PC-3 (cell line): ENCODE measurements at places on chromosomes 1 and 21. TPM values are rescaled to one million over a fixed set of nuclear protein-coding genes. Genes with fewer than 3 reads are reported as not detected.

GRCh38 chr1:13737398-13737797 is 37.4 kb downstream of the PRDM2 start:
- no peak for DNase-seq

GRCh38 chr1:60963167-60963940 is 119.0 kb upstream of the NFIA start:
- no peak for DNase-seq

Gene OR2T11
- total RNA-seq, result not detected in 2 replicates

- no peak for DNase-seq
Measured at GRCh38 chr1:169708647-169709046, 2.8 kb downstream of the SELL start.

GRCh38 chr1:65387821-65388220 is 32.6 kb upstream of the LEPR start:
- no peak for DNase-seq

DNA sequence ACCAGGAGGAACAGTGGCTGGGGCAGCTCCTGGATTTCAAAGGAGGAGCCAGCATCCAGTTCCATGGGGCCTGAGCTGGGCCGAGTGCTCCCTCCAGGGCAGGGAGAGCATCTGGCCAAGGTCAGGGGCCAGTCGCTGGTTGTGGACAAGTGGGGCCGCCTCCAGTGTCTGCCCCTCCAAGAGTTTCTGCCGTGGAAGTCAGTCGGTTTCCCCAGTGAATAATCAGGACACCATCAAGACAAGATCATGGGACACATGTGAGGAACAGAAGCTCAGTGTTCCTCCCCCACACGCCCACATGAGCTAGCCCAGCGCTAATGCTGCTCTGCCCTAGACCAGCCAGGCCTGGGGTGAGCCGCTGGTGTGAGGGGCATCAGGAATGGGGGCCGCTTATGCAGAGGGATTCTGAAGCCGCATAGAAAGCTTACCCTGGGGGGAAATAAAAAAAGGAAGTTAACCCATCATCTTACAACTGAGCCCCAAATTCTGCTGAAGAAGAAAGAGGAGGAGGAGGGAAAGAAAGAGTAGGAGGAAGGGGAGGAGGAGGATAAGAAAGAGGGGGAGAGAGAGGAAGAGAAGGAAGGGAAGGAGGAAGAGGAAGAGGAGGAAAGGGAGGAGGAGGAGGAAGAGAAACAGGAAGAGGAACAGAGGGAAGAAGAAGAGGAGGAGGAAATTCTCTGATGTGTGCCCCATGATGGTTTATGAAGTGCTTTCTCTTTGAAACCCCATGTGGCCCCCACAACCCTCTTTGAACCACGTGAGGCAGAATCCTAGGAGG is 198.4 kb downstream of the MATN1 start:
- no peak for DNase-seq
